ENCODE measurements at places on chromosomes 2 and 18.
A peak's percentile ranks its signal among the peaks of the same experiment; 100 is the strongest.

- no peak for DNase-seq
Measured at GRCh38 chr2:100752628-100753333, 67.2 kb upstream of the NPAS2 start.

DNA sequence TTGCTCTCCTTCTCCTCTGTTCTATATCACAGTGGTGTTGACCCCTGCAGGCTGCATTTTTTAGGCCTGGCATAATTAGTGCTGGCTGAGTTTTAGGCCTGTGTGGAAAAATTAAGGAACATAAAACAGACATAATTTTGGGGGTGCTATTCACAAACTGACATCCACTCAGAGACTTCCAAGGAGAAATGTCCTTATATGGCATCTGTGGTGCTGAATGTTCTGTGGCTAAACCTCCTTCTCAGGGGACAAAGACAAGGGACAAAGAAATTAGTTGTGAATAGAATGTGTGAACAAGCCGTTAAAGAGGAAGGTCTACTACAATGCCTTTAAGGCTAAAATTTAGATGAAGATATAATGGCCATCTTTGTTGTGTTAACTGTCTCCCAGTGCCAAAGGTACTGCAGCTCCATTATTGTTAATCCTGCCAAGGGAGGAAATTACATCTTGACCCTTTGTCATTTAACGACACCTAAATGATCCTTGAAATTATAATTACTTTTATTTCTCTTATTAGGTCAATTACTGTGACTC lies 870.0 kb upstream of the CHAC2 start:
- DNase-seq: no peak

GRCh38 chr18:10121786-10122515 lies 208.1 kb downstream of the VAPA start:
- peak; percentile 45 for DNase-seq

DNA sequence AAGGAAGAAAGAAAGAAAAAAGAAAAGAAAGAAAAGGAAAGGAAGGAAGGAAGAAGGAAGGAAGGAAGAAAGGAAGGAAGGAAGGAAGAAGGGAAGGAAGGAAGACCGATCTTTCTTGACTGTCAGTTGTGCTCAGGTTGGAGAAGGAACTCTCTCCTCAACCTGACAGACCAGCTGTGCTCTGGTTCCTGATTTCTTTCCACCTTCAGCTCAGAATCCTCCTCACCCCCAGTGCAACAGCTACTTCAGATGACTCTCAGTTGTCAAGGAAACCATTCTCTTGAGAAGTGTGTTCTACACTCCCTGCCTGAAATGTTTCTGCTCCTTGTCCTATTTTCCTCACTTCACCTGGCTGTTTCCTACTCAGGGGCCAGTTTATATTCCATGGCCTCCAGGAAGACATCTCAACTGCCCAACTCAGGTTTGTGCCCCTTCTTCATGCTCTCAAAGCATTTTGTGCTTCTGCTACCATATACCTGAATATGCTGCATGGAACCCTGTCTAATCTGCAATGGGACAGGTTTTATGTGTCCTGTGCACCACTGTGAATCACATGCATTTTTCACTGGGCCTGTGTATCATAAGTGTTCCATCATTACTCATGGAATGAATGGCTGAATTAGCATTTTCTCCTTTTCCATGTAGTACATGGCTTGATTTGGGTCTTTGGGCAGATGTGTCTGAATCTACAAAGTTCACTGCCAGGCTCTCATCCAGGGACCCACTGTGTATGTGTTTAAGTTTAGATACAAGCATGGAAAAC lies 32.8 kb upstream of the DOCK10 start:
- no peak for DNase-seq

- DNase-seq: no peak
Measured at GRCh38 chr2:59575191-59575590, 978.3 kb downstream of the BCL11A start.

- no peak for DNase-seq
Measured at GRCh38 chr2:5991305-5991968, 299.3 kb downstream of the SOX11 start.

- no peak for DNase-seq
Measured at GRCh38 chr2:106944215-106944614, 58.2 kb upstream of the ST6GAL2 start.

DNA sequence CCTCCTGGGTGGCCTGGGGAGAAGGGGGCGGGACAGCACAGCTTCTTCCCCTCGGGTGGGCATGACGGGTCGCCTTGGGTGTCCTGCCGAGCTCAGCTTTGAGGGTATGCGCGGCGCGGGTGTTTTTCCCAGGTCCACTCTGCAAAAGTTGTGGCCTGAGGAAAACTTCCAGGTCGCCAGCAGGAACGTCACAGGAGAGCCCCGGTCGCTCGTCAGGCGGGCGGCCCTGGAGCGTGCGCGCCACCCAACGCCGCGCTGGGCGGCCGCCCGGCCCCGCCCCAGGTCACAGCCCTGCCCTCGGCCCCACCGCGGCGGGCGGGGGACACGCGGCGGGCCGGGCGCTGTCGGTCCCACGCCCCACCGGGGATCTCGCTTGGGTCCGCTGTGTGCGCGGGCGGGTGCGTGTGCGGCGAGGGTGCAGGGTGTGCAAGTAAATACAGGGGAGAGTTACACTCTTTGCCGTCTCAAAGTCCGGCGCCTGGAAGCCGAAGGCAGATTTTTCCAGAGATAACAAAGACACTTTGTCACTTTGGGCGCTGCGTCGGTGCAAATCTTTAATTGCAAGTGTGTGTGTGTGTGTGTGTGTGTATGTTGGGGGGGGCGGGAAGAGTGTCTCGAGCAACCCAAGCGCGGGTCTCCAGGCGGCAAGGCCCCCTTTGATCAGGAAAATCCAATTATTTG lies 616 bp upstream of the SP5 start:
- peak; percentile 45 for DNase-seq

GRCh38 chr2:143819190-143819735 lies 690.0 kb downstream of the ARHGAP15 start:
- DNase-seq: no peak

GRCh38 chr2:150570712-150571111 lies 83.2 kb upstream of the RND3 start:
- no peak for DNase-seq

DNA sequence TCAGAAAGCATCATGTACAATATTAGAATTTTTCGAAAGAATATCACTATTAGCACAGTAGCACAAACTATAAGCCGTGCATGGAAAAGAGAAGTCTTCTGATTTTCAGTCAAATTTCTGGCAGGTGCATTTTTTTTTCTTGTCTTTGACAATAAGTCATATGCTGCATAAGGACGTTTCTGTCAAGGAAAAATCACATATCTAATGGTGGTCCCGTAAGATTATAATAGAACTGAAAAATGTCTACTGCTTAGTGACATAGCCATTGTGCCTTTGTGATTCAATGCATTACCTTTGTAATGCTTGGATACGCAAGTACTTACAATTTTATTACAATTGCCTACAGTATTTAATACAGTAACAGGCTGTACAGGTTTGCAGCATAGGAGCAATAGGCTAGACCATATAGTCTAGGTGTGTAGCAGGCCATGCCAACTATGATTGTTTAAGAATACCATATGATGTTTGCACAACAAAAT lies 329.3 kb downstream of the LRRTM4 start:
- no peak for DNase-seq

DNA sequence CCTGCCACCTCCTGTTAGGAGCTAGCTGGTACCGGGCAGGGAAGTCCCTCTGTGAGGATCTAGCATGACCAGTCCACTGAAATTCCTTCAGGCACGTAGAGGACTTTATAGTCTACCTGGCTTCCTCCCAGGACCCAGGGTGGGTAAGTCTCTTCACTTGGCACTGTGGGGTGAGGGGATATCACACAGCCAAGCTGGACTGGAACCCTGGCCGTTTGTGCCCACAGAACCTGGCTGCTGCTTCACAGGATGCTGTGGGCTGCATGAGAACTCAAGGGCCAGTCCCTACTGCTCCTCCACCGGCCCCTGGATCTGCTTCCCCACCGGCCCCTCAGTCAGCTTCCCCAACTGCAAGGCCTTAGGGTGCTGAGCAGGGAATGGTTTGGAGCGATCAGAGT lies 35.8 kb downstream of the HS1BP3 start:
- DNase-seq: no peak

- no peak for DNase-seq
Measured at GRCh38 chr2:238567996-238568395, 141.3 kb downstream of the ASB1 start.

GRCh38 chr2:236706288-236706687 lies 136.7 kb downstream of the ACKR3 start:
- DNase-seq: no peak

DNA sequence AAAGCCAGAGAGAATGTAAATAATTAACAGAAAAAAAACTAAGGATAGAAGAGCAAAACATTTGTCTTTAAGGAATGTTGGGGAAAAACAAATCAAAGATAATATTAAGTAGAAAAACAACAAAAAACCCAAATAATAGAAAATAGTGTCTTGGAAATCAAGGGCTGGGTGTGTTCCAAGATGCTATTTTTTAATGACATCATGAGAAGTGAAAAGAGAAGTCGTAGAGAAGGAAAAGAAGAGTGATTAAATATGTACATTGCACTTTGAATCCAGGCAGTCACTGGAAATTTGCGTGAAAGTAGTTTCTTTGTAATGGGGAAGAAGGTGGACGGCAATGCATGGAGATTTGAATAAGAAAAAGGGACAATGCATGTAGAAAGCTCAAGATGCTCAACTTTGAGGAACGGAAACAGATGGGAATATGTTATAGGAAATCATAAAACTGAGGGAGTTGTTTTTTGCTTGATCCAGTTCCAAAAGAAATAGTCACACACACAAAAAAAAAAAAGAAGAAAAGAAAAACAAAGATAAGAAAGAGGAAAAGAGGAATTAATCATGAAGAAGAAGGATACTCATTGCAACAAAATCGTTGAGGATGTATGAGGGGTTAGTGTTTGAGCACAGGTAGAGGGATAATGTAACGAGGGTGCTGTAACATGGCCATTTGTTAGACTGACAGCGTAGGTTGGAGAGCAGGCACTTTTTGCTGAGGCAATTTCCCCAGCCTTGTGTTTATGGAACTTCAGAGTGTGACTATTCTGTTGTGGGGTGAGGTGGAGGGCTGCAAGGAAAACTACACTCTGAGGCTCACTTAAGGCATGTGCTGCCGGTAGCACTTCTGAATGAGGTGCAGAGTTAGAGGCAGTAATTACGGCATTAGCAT lies 184.1 kb downstream of the CALCRL start:
- no peak for DNase-seq

- no peak for DNase-seq
Measured at GRCh38 chr2:113124181-113124961, 3.0 kb upstream of the IL1RN start.

- no peak for DNase-seq
Measured at GRCh38 chr2:239580199-239580527, 179.3 kb upstream of the HDAC4 start.

- DNase-seq: no peak
Measured at GRCh38 chr2:159232456-159233170, 53.9 kb downstream of the WDSUB1 start.

DNA sequence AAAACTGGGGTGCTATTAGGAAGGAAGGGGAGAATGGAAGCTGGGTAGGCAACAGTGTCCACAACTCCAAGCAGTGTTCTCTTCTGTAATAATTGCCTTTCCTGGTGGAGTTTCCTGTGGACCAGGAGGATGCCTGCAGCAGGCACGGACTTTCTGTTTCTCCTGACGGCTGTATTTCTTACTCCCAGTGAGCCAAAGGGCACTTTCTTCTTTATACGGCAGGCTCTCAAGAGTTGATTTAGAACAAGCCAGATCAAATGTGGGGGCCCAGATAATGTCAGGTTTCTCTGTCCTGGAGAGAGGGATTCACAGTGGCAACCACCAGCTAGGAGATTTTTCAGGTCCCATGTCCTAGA lies 13.0 kb upstream of the PROC start:
- DNase-seq: no peak

DNA sequence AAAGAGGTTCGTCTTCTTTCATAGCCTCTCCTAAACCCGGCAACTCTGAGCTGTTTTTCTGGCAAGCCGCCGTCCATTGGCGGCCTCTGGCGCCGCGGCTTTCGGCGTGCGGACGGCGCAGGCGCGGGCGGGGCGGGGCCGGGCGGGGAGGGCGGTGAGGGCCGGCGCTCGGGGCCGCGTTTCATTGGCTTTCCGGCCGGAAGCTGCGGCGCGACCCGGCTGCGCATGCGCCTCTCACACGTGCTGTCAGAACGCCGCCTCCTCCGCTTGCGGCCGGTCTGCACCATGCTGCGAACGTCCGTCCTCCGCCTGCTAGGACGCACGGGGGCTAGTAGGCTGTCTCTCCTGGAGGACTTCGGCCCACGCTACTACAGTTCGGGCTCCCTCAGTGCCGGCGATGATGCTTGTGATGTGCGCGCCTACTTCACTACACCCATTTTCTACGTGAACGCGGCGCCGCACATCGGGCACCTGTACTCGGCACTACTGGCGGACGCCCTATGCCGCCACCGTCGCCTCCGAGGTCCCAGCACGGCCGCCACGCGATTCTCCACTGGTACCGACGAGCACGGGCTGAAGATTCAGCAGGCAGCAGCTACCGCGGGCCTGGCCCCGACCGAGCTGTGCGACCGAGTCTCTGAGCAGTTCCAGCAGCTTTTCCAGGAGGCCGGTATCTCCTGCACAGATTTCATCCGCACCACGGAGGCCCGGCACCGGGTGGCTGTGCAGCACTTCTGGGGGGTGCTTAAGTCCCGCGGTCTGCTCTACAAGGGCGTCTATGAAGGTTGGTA lies at the start of gene MARS2:
TSS of gene MARS2 (plus strand) at position 249 of the 791 bp plus-strand sequence. CDS start at position 286, 37 bp downstream.
- DNase-seq: peak; percentile 95

- no peak for DNase-seq
Measured at GRCh38 chr2:241560883-241561474, 2.4 kb downstream of the BOK start.

DNA sequence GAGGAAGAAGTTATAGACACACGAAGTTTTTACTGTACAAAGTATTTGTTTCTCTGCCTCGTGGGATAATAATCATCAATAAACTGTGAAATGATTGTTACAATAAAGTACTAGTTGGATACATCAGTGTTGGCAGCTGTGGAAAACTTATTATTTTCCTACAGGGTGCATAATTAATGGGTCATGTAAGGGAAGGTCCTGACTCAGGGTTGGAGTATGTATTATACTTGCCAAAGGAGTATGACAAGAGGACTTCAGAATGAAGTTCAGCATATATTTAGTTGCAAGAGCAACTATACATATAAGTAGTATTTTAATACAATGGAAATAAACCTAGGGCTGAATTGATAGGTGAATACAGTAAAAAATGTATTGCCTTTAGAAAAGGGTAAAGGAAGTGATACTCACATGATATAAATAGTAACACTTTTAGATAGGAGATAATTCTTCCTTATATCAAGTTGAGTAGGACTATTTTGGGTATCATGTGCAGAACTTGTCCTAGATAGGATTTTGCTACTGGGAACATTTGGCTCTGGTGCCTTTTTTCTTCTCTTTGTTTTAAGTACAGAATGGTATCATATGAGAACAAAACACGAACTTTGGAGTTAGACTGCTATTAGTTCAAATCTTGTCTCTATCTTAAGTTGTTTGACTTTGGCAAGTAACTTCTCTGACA lies 79.1 kb downstream of the PLCL1 start:
- DNase-seq: no peak

GRCh38 chr2:106885971-106886915 lies at the start of gene ST6GAL2:
Gene ST6GAL2 (minus strand): TSS chr2:106886167. CDS start chr2:106843977, 42,190 bp downstream.
- DNase-seq: peak; percentile 17

- no peak for DNase-seq
Measured at GRCh38 chr2:134668821-134669220, 50.0 kb downstream of the TMEM163 start.

GRCh38 chr18:12034241-12035100 lies 53.2 kb downstream of the IMPA2 start:
- DNase-seq: no peak

Data from HEK293T (cell line).